ENCODE measurements at places on chromosomes 7 and 10.

DNA sequence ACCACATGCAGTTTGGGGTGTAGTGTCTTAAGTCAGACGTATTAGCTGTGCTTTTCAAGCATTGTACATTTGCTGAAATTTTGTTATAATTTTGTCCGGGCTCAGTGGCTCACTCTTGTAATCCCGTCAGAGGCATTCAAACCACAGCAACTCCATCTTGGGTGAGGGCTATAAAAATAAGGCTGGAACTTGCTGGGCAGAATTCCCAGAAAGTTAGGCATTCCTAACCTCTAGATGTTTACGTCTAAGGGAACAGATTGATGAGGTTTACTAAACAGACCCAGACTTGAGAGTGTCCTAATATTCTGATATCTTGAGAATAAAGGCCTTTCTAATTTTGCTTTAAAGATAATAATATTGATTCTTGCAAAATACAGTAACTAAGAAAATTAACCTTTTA is 957.8 kb downstream of the NXPH1 start:
- DNase-seq, result no peak

GRCh38 chr10:31397852-31398251 is 78.8 kb downstream of the ZEB1 start:
- no peak for DNase-seq

DNA sequence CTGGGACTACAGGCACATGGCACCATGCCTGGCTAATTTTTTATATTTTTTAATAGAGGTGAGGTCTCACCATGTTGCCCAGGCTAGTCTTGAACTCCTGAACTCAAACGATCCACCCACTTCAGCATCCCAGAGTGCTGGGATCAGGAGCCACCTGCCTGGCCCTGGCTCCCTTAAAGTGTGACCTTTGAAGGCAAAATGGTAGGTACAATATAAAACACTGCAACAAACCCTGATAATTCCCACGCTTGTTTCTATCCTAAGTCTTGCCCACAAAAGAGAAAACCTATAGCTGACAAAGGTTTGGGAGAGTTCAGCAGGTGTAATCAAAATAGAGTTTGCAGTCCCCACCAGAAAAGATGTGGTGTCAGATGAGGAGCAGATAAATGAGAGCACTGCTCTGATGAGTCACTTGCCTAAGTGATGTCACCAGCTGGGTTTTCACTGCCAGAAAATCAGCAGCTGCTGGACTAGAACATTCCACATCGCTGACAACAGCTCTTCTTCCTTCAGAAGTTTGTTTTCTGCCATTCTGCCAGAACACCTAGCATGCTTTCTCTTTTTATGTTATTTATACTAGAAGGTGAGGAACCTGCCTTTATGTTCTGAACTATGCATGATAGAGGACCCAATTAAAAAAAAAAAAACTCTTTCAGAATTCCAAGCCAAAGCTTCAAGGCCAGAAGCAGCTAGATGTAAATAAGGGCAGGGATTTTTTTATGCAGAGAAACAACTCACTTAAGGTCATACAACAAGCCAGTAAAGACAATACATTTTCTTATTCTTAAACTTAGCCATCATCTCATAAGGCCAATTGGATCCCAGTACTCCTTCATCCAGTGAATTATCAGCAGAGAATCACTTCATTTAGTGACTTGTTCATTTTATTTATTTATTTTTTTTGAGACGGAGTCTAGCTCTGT is 18.0 kb downstream of the PURB start:
- no peak for DNase-seq

DNA sequence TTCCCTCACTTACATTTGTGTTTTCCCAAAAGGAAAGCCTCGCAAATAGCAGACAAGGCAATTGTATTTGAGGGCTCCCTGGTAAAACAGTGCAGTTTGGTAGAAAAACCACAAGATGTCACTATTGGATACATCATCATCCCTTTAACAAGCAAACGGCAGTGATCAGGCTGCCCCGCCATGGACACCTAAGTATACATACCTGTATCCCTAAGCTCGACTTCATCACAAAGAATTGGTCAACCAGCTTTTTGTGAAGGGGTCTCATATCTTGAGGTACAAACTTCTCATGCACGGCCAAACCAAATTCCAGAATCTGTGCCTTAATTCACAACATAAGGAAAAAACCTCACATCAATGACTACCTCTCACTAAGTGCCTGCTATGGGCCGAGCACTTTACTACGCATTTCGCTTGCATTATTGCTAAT is 179.5 kb upstream of the IMMP2L start:
- DNase-seq, result peak; percentile 47

DNA sequence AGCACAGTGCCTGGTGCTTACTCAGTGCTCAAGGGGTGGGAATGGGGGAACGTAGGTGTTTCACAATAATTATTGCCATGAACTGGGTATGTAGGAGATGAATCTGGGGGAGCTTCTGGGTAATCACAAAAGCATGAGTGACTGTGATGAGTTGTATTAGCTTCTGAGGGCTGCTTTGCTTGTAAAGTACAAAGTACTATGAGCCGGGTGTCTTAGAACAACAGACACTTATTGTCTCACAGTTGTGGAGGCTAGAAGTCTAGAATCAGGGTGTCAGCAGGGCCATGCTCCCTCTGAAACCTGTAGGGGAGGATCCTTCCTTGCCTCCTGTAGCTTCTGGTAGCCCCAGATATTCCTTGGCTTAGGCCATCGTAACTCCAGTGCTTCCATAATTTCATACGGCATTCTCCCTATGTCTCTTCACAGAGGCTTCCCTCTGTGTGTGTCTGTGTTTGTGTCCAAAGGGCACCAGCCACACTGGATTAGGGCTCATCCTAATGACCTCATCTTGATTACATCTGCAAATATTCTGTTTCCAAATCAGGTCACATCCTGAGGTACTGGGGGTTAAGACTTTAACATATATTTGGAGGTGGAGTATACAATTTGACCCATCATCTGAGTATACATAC is 84.8 kb upstream of the AGBL3 start:
- DNase-seq, result no peak

- no peak for DNase-seq
Measured at GRCh38 chr10:59624951-59625350, 84.7 kb downstream of the SLC16A9 start.

- no peak for DNase-seq
Measured at GRCh38 chr7:23350466-23350865, 51.3 kb downstream of the MALSU1 start.

GRCh38 chr7:14293434-14293833 is 304.0 kb upstream of the ETV1 start:
- DNase-seq, result no peak

- DNase-seq, result no peak
Measured at GRCh38 chr10:131726076-131726880, 174.5 kb upstream of the PPP2R2D start.

GRCh38 chr7:13188236-13188805 is 500.9 kb downstream of the ARL4A start:
- DNase-seq, result no peak

DNA sequence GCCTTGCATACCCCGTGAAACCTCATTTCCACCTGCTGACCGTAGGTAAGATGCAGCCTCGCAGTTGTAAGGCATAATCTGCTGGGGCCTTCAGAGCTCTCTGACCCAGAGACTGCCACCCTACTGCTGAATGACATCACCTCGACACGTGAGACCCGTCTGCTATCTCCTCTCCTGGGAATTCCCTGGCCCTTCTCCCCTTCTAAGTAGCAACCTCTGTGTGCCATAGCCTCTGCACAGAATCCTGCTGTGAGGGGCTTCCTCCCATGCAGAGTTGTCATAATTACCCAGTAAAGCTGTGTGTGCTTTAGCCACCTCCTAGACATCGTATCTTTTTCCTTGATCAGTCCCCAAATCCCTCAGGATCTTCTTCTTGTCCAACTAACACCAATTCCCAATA is 106.7 kb downstream of the CACNB2 start:
- DNase-seq, result no peak
